ENCODE measurements at places on chromosomes 6 and 20.
A peak's percentile ranks its signal among the peaks of the same experiment; 100 is the strongest.

GRCh38 chr20:31497838-31498540, 16.3 kb upstream of the HM13 start:
- DNase-seq: no peak

DNA sequence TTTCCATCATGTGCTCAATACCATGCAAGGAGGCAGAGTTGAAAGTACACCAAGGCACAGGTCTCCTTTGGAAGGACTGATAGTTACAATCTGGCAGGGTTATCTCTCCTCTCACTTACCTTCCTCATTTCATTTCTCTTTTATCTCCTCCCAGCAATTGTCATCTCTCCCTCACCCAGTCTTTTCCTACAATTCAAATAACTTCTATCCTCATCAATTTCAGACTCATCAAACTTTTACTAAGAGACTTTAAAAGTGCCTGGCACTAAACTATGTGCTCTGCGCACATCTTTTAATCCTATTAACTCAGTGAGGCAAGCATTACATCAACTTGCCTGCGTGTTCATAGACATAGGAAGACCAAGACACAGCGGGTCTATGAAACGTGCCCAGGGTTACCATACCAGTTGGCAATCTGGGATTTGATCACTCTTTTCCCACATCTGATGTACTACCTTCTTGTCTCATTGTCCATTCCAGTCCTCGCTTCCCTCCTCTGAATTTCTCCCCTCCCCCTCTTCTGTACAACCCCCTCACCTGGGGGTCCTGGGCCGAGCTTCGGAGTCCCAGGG, 1.2 kb downstream of the VARS1 start:
- DNase-seq: no peak

- no peak for DNase-seq
These were observed 341.9 kb downstream of the COL12A1 start for GRCh38 chr6:74863968-74864367.

- DNase-seq: no peak
These were observed 12.2 kb upstream of the KCNK15 start for GRCh38 chr20:44733341-44734069.

GRCh38 chr6:80163754-80164187, 57.3 kb downstream of the BCKDHB start:
- no peak for DNase-seq

GRCh38 chr6:152916035-152916434, 66.8 kb downstream of the FBXO5 start:
- DNase-seq: no peak

- no peak for DNase-seq
These were observed 1.9 kb upstream of the PTPN1 start for GRCh38 chr20:50508171-50508755.

DNA sequence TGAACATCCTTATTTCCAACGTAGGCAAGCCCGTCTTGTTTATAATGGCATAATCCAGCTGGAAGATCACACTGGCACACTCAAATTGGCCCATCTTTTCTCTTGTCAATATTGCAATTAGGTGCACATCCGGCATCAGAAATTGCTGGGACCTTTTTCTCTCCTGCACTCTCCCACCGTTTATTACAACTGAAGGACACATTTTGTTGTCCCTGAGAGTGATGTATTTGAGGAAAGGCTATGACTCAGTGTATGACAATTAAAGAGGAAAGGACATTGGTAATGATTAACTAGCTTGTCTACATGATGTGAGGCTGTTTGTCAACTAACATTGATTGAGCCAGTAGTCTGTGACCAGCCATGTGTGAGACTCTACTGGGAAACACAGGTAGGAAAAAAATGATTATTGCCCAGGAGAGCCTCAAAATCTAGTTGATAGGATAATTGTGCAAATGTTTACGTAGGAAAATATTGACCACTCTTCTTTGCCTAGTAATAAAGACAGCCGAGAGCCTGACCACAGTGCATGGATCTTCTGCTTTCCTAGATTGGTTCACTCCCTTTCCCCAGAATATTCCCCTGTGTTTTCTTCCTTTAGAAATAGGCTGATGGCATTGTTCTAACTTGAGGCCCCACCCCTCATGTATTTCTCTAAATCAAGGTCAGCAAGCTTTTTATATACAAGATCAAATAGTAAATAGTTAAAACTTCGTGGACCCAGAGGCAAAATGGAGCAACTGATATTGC, 230.0 kb upstream of the BTBD3 start:
- DNase-seq: no peak

DNA sequence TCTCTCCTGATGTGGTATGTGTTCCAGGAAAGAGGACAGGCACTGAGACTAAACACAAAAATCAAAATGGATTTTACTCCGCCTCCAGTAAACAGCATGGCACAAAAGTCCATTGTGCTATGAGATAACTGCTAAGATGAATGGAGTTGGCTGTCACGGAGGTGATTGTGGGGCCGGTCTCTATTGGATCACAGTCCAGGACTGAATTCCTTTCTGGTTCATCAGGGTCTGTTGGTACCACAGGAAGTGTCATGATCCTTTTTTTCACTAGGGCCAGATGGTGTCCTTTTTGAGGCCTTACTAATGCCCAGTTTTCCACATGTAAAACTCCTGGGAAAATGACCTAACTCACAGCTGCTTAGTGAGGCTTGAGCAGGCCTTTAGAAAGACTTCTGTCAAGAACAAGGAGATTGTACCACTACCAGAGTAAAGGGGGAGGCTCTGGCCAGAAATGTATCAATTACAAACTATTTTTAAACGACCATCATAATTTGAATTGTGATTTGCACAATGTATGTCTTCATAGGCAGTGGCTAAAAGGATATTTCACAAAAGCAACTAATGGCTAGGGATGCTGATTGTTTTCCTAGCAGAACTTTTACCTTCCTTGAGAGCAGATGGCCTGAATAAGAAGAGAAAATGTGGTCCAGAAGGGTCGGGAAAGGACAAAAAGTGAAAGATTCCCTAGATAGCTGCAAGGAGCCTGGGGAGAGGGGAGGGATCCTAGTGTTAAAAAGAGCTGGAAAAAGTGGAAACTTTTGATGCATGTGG, 192.2 kb upstream of the POU3F2 start:
- DNase-seq: no peak

DNA sequence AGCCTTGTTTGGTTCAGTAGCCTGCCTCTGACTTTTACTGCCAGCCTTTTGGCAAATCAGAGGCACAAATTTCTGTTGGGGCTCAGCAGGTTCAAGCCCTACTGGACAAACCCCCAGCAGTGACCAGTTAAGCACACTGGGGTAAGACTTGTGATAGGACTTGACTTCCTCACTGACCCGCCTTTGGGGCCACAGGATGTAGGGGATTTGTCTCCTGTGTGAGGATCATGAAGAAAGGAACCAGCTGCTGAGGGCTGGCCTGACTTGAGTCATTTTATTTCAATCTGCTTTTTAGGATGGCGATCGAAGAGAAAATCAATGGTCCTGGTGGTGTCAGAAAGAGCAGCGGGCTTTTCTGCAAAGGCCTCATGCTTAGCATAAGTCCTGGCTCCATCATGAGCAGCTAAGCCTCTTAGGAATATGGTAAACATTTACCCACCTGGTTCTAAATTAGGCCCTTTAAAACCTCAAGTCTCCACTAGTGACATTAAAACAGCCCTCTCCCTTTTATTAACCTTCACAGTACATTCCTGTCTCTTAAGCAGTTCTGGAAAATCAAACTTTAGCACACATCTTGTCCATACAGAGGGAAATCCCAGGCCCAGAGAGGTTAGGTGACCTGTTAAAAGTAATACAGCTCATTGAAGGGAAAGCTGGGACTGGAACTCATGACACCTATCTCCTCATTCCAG, 16.6 kb downstream of the CHMP4B start:
- no peak for DNase-seq

GRCh38 chr20:971346-971745, 30.8 kb downstream of the RSPO4 start:
- DNase-seq: no peak

GRCh38 chr20:52004715-52005114, 186.9 kb downstream of the ZFP64 start:
- no peak for DNase-seq

DNA sequence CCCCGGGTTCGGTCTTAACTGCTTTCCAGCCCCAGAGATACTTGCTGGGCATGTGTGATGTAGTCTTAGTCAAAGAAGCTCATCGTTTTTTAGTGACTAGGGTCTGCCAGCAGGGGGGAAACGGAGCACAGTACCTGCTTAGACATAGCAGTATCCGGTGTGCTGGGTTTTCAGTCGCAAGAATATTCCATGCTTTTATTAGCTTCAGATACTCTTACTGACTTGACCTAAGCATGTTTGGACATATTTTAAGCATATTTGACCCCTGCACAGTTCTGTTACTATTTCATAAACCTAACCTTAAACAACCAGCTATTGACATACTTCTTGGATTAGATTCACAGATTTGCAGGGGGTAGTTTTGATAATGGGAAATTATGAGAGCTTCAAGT, 3.0 kb downstream of the E2F3 start:
- DNase-seq: peak; percentile 64

GRCh38 chr20:47886454-47887041, 101.3 kb upstream of the SULF2 start:
- no peak for DNase-seq

DNA sequence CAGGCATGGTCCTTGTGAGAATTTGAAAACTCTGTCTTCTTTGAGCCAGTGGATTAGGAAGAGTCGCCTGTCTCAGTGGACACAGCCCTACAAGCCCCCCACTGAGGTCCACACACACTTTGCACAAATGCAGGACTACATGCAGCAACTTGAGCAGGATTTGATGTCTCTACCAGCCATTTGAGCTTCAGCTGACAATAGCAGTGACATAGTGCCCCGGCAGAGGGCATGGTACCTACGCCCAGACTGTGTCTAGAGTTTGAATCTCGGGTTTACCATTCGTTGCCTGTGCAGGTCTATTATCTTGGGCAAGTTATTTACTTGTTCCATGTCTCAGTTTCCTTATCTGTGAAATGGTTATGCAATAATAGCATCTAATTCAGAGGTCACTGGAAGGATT, 580.1 kb downstream of the TFAP2B start:
- no peak for DNase-seq

GRCh38 chr6:43834528-43835155, 64.6 kb downstream of the VEGFA start:
- DNase-seq: no peak

GRCh38 chr6:142251930-142252445, 49.8 kb upstream of the ADGRG6 start:
- DNase-seq: no peak

DNA sequence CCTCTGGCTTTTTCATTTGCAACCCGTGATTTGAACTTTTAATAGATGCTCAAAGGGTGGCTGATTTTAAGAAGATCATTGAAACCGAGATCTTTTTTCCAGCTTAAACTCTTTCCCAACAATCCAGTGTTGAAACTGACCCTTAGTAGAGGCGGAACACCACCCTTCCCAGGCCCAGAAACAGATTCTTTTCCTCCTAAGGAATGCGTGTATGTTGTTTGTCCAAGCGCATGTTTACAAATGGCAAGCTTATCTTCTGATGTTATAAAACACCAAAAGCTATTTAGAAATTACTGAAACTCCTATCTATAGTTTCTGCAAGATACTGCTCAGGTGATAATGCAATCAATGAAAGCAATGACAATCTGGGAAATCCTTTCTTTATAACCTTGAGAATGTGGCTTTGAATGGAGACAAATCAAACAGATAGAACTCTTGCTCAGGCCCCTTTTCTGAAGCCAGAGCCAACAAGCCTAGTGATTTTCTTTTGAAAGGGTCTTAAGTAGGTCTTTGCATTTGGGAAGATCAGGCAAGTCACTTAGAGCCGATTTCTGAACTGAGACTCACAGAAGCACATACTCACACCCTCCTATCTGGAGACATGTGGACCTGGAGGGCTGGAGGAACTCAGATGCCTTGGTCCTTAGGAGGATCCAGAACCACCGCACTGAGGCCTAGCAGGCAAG, 9.1 kb downstream of the BANF2 start:
- no peak for DNase-seq

DNA sequence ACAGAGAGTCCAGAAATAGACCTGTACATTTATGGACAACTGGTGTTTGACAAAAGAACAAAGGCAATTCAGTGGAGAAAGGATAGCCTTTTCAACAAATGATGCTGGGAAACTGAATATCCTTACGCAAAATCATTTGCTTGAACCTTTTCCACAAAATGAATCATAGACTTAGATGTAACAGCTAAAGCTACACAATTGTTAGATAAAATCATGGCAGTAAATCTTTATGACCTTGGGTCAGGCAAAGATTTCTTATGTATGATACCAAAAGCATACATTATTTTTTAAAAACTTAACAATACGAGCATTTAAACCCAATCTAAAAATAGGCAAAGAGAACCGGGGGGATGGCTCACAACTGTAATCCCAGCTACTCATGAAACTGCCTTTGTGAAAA, 73.5 kb upstream of the DST start:
- DNase-seq: no peak

GRCh38 chr6:102798636-102799035, 1405.1 kb downstream of the GRIK2 start:
- DNase-seq: no peak

GRCh38 chr6:3748208-3749066, 3.1 kb downstream of the PXDC1 start:
- no peak for DNase-seq

DNA sequence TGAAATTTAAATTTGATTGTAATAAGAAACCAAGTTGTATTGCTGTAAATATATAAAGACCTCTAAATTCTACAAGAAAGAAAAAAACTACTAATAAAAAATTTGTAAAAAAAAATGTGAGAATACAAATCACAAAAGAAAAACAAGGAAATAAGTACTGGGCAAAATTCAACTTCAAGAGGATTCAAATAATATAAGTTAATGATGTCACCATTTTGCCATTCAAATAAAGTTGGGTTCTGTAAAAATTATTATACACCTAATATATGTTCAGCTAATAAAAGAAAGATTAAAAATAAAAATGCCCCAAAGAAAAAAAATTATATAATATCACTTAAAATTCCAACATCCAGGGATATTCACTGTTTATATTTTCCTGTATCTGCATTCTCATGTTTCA, 47.0 kb upstream of the BMP5 start:
- DNase-seq: no peak

DNA sequence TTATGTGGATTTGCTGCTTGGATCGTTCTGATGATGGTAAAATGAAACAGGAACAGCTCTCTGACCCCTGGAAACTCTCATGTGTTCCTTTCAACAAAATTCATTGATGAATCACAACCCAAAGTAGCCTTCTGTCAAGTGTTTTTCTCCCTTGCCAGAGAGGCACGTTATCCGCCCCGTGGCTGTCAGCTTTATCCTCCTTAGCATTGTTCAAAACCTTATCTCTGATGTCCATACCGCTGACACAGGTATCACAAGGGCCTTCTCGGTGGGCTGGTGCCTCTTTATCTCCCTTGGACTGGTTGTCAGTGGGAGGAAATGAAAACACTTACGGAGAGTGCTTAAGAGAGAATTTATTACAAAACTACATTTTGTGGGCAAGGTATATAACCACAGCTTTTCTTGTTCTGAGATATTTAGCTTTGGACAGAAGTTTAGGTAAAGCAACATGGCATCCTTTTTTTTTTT, 84.9 kb downstream of the TIAM2 start:
- no peak for DNase-seq

DNA sequence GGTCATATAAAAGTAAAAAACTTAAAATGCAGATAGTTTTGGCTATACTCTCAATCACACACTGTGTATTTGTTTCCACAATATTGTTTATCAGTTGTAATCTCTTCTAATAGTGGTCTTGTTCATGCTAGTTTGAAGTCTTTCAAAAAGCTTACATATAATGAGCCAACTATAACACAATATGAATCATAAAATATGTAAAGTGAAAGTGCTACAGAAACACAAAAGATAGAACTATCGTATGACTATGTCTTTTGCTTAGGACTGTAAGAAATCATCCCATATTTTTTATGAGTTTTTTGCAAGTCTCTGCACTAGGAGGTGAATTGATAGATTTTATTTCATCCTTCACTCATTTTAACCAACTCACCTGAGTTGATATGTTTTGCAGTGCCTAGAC, 136.0 kb downstream of the MMUT start:
- DNase-seq: no peak
